Head of caudate nucleus (tissue), 42 donors: ENCODE measurements at places on chromosomes 2 and 18.

- DNase-seq: no peak
These were observed 33.4 kb upstream of the ABCA12 start for GRCh38 chr2:215171796-215172195.

DNA sequence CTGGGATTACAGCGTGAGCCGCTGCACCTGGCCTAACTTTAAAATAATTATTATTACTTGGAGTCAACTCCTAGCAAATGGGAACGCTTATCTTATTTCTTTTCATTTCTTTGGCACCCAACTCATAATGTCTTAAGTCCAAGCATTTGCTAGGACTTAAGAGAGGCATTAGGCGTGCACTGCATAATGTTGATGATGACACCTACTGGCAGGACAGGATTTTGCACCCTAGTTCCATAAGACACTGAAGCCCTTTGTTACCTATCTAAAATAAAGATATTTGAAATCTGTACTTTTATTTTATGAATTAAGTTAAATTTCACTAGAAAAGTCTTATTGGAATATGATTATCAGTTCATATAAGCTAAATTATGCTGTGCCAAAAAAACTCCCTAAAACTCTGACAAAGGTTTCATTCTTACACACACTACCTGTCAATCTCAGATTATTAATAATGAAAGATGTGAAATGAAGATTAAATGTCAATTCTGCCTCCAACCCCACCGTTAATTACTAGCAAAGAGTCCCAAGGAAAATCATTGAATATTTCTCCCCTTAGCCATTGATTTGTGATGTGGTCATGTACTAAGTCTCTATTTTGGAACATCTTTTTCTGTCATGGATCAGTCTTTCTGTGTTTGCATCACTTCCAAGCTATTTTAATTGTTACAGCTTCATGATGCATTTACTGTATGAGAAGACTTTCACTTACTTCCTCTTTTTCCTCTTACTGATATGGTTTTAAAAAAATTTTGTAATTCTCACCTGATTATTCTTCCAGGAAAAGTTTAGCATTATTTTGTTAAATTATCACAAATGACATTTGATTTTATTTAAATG lies 12.7 kb upstream of the CDH2 start:
- peak; percentile 51 for DNase-seq

DNA sequence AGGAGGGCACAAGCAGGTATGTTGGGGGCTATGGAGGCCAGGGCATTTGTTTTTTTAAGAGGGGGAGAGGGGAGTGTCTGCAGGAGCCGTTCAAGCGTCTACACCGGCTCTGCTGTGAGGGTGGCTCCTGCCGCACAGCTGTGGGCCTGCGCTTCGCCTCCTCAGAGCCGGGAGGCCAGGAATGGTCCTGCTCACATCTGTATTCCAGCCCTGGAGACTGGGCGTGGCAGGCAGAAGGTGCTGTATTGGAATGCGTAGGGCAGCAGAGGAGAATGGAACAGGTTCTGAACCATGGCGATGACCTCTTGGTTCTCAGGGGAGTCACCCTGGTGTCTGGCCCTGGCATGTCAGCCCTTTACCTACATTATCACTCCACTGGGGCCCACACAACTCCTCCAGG lies 26.8 kb upstream of the INHBB start:
- DNase-seq: no peak

- no peak for DNase-seq
These were observed 55.3 kb upstream of the SULT1C3 start for GRCh38 chr2:108184419-108184818.

GRCh38 chr2:218329027-218329825 lies 27.4 kb upstream of the CATIP start:
- DNase-seq: no peak
